ENCODE measurements at places on chromosomes 6 and 20.

- DNase-seq, result peak; percentile 78
Measured at GRCh38 chr6:16483315-16483875, 245.0 kb downstream of the GMPR start.

DNA sequence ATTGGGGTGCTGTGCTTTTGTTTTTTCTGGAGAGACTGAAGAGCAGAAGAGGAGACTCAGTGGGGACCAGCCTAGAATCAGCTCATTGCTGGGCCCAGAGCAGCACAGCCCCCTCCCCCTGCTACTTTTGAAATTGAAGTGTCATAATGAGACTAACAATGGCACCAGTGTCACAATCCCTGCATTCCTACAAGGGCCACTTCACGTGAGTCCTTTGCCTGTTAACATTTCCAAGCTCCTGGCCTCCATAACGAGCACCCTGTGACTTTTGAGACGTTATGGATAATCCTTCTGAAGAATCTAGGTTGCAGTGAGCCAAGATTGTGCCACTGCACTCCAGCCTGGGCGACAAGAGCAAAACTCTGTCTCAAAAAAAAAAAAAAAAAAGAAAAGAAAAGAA is 41.7 kb downstream of the CNBD2 start:
- DNase-seq, result no peak

DNA sequence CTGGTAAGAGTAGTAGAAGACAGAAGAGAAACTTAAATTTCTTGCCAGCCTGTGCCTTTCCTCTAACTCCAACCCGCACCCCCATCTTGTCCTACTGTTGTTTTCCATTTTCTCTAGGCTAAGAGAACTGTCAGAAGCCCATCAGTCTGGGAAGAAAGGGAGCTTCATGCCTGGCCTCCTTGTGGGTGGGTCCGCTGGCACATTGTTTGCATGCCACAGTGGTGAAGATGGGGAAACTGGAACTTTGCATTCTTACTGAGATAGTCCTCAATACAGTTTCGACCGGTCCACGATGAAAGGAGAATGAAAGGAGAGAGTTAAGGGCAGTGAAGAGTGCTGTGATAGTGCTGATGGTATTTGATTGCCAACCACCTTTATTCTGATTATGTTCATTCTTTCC is 103.1 kb downstream of the TCP11 start:
- no peak for DNase-seq

DNA sequence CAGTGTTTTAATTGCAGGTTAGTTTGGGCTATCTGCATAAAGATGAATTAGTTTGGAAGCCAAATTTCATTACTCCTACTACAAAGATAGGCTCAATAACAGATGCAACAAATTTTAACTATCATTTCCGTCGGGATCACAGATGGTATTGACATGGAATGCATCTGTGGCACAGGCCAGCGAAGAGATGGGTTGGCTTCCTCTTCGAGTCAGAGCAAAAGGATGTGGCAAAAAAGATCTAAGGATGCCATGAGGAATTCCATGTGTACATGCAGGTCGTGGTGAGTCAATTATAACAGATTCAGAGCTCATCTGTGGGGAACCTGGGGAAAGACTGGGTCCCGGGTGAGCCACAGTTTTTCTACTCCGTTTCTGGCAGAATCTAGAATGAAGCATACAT is 83.0 kb upstream of the CITED2 start:
- no peak for DNase-seq

DNA sequence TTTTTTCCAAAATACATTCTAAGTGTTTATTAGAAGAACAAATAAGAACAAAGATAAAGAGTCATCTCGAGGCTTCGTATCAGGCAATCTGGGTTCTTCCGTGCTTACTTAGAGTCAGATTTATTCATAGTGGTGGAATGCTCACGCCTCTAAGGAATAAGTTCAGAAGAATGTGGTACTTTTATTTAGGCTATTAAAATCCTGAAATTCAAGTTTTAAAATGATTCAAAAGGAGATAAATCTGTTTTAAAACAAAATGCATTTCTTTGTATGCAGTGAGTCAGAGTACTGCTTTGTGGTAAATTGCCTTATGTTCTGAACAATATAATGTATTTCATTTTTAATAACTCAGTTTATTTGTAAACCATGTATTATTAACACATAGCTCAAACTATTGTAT is 89.1 kb downstream of the FUT9 start:
- no peak for DNase-seq

DNA sequence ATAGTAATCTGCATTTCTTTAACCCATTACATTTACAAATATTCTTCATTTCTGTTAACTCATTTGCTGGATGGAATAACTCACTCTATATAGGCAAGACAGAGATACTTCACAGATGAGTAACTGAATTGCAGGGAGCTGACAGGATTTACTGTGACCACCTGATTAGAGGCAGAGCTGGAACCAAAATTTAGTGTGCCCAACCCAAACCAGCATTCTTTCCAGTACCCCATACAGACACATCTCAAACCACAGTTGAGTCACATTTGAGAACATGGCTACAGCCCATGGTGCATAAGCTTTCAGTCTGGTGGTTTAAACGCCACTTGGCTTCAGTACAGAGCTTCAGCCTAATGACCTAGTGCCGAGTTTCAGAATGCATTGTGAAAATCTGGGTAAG is 138.4 kb upstream of the TENT5A start:
- no peak for DNase-seq

DNA sequence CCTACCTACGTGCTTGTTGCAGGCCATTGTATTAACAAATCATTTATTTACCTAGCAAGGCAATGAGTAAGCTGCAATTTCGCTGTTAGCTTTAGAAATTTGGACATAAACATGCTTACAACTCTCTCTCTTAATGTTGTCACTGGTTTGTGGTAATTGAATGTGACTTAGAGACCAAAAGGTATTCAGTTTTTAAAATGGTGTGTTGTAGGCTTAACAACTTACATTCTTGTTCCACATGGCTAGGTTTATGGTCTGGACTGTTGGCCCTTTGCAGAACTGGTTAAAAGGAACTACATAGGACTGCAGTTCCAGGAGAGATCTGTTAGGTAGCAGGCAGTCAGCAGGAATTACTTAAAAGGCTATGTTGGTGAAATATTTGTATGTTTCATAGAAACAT is 10.3 kb upstream of the CTAGE9 start:
- DNase-seq, result no peak

DNA sequence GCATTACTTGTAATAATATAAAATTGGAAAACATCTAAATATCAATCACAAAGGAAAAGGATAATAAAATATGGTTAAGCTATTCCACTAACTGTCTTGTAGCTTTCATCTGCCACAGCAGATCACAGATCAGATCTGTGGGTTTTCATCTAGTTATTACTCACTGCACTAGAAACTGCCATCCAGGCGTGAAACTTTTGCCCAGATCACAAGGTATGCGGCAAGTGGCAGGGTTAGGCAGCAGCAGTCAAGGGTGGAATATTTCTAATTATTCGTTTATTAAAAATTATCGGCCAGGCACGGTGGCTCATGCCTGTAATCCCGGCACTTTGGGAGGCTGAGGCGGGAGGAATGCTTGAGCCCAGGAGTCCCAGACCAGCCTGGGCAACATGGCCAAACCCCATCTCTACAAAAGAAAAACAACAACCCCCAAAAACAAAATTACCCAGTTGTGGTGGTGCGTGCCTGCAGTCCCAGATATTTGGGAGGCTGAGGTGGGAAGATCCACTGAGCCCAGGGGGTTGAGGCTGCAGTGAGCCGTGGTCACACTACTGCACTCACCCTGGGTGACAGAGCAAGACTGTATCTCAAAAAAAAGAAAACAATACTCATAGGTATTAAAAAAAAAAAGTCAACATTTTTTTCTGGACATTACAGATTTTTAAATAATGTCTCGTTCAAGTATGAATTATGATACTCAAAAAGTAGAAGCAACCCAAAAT is 32.1 kb downstream of the BEND3 start:
- DNase-seq, result peak; percentile 73

DNA sequence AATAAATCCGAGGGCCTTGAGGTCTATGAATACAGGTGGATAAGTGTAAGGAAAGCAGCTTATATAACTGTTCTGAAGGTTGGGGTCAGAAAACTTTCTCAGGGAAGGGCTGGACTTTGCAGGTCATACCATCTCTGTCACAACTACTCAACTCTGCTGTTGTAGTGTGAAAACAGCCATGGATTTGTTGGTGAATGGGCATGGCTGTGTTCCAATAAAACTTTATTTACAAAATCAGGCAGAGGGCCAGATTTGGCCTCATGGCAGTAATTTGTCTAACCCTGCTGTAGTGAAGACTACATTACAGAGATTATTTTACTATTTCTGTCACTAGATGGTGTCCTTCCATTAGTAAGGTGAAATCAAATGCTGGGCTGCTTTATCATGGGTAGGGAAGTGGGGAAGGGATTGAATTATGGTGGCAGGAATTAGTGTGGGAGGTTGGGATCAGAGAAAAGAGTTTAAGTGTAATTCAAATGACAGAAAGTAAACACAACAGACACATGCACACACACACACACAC is 409.6 kb upstream of the CHD6 start:
- DNase-seq, result no peak
